GOT3 (cell line): ENCODE measurements at places on chromosomes 16 and 17.

DNA sequence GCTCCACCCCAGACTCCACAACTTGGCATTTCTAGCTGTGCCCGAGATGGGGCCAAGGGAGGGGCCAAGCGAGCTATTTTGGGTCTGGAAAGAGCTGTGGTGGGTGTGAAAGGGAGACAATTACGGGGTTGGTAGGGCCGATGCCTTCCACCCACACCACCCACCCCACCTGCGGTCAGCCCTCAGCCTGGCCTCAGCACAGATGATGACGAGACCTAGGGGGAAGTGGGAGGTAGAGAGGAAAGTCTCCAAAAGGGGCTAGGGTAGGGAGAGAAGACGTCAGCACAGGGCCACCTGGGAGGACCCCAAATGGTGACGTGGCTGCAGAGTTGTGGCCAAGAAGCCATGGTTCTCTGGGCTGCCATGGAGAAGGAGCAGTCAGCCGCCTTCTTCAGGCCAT lies 83.1 kb downstream of the SDK2 start:
- DNase-seq: no peak

- DNase-seq: no peak
Measured at GRCh38 chr17:58541249-58541648, 26.8 kb upstream of the MTMR4 start.

DNA sequence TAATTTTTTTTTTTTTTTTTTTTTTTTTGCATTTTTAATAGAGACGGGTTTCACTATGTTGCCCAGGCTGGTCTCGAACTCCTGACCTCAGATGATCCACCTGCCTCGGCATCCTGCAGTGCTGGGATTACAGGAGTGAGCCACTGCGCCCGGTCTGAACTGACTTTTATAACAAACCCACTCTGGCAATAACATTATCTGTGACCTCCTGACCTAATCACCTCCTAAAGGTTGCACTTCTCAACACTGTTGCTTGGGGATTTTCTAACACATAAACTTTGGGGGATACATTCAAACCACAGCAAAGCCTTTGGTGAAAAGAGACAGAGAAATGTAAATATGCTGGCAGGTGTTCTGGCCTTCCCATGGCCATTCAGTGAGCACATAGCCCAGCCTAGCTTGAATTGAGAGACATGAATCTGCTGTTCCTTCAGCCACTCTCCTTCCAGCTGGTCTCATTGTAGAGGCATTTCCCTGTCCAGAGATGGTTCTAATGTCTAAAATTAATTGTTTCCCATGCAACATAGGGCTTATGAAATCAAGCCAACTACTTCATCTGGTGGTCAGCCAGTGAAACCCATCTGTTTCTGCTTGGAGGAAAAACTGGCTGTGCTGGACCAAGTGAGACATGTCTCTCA lies 28.3 kb downstream of the LYRM1 start:
- no peak for DNase-seq

- DNase-seq: no peak
Measured at GRCh38 chr16:31471875-31472708, at the start of gene TGFB1I1. Gene TGFB1I1, plus strand, starts transcription at chr16:31472152. Its CDS starts 37 bp downstream, at chr16:31472189.

DNA sequence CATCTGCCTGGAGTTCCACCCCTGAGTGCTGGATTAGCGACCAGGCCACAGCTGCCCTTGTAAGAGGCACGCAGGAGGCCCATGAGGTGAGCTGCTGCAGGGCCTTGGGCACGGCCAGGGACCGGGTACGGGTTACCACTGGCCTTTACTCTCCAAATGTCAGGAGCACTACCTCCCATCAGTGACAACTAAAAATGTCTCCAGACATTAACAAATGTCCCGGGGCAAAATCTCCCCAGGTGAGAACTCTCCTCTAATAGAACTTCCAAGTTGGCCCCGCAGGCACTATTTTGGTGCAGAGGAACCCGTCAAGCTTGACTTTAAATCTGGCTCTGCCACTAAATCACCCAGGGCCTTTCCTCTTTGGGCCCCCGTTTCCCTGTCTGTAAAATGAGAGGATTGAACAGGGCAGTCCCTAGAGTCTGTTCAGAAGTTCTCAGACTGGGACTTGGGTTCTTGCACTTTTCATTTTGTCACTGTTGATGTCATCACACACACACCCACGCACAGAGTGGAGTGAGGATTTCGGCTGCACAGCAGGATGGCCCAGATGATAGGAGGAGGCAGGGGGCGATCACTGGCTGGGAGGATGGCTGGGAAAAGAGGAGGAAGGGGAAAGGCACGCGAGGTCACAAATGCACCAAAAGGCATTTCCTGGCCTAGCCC lies 24.5 kb upstream of the MAPT start:
- DNase-seq: no peak

GRCh38 chr16:66926961-66927436 lies 1.7 kb upstream of the RRAD start:
- peak; percentile 60 for DNase-seq

DNA sequence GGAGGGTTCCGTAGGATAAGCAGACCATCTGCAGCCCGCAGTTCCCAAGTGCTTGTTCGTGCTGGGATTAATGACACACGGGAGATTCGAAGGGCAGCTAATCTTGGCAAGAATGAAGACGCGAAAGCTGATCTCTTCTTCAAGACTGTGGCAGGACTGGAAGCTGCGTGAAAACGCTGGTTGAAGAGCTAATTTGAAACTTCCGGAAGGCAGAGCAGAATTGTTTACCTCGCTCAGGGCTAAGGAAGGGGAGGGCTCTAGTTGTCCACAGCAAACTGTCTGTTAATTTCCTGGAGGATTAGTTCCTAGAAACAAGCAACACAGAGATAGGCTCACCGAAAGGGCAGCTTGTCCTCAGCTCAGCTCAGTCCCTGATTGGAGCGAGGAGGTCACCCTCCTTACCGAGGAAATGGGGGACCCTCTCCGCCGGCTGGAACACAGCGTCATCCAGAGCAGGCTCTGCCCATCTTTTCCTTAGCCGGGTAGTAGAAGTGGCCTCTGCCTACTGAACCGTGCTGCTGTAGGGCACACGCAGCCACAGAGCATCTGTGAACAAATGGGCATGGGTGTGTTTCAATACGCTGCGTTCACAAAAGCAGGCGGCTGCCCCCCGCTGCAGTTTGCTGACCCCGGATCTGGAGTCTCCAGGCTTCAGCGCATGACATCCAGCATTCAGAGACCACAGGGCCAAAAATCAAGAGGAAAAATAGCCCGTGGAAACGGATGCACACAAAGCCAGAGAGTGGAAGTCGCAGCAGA lies 16.7 kb upstream of the BAIAP2 start:
- DNase-seq: no peak

GRCh38 chr17:8060274-8060673 lies 21.4 kb downstream of the ALOX15B start:
- DNase-seq: no peak

DNA sequence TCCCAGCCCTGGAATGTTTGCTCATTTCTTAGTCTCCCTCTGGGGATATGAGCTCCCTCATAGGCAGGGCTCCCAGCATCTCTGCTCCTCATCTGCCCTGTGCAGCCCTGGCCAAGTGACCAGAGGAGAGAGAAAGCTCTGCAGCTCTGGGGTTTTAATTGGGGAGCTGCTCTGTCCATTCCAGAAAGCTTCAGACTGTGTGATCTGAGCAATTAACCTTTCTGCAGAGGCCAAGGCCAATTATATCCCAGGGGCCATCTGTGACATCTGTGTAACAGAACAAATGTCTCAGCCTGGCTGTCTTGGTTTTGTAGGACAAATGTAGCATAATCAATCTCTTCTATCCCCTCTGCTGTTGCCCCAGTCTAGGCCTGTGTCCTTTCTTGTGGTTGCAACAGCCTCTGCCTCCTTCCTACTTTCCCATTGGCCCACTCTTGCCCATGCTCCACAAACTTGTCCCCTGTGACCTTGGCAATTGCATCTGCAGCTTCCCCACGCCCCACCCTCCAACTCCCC lies 156.0 kb downstream of the GSG1L start:
- DNase-seq: no peak
